Activated CD4-positive, alpha-beta T cell treated with anti-CD3 and anti-CD28 coated beads, Interleukin-10, Interleukin-2, amounts not matched to agents 100 ng/mL and 50 ng/mL, durations not matched to agents 16 hours and 8 hours (primary cell): ENCODE measurements at places on chromosomes 1 and 21.

DNA sequence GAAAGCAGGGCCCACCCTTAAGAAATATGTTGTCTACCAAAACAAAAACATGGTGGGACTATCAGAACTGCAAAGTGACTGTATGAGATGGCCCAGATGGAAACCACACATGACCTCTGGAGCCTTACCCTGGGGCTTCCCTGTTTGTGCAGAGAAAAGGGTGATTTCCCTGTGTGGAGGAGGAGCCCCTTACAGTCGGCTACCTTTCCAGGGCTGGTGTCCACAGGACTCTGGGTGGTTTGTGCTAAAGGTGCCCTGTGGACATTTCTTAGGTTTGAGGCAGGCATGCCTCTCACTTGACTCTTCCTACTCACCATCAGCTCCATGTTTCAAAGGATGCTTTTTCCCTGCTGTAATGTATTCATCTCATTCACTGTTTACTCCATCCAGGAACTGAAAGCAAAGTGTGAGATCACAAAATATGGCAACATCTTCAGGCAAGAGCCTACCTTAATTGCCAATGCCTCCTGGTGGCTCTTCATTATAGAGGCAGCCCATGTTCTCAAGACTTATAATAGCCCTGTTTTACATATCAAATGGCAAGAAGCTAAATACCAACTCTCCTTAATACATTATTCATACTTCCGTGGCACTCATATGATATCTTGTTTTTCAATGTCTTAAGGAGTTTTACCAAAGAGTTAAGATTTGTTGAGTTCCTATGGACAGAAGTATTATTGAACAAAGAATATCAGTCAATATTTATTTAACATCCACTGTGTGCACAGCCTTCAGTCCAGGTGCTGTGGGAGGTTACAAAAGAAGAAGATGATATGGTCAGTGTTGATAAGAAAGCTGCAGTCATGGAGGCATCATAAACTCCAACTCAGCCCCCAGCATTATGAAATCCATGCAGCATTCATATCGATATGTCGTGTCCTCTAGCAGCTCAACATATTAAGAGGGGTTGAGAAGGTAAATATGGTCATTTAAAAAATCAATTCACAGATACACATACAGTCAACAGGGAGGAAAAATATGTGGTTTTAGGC lies 15.5 kb upstream of the TFF3 start:
- no peak for DNase-seq

DNA sequence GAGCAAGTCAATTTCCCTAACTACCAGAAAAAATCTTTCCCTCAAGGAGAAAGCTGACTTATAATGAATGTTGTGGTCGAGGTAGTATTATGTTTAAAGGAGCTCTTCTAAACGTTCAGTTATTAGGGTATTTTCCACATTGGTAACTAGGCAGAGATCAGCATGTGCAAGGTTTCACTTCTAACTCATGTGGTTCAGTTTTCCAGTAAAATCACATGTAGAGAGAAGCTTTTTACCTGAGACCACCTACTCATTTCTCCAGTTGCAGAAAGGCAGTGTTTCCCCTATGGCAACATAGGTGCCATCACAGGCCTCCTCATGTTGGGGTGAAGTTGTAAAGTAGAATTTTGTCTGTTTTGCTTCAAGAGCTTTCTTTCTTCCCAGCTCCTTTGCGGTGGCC lies 23.7 kb downstream of the IL23R start:
- DNase-seq, result peak; percentile 84

DNA sequence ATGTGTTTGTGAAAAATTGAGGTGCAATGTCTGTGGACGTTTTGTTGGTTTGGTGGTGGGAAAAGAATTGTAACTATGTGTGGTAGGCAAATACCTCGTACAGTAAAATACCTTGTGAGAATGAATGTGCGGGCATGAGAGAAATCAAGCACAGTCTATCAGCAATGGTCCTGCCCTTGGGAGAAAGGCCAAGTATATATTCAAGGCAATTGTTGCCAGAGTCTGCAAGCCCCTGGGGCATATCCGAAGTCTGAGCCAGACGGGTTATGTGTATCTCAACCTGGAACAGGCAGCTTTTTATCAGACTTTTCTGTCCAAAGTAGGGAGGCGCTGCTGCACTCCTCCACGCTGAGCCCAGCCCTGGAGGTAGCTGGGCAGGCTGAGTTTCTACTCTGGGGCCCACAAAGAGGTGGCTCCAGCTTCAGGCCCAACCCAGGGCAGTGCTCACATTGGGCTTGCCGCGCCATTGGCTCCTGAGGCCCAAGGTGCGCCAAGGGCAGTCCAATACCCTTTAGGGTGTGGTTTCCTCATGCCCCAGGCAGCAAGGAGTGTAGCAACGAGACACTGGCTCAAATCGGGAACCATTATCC lies 9.4 kb upstream of the GNL2 start:
- DNase-seq, result no peak

GRCh38 chr1:248696261-248696660 lies 6.3 kb downstream of the OR14I1 start:
- peak; percentile 18 for DNase-seq

- no peak for DNase-seq
These were observed 6.8 kb downstream of the SSU72 start for GRCh38 chr1:1567891-1568291.

DNA sequence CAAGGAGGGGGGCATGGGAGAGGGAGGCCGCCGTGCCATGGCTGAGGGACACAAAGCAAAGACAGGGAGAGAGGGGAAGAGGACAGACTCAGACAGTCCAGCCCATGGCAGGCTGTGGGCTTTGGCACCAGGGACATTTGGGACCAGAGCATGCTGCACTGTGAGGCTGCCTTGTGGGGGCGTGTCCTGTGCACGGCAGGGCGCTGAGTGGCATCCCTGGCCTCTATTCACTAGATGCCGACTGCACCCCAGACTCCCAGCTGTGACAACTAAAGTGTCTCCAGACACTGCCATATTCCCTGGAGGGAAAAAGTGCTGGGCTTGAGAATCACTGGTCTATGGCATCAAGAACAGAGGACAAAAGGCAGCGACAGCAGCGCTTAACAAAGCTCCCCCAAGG lies 18.6 kb upstream of the PRDM15 start:
- DNase-seq, result no peak

DNA sequence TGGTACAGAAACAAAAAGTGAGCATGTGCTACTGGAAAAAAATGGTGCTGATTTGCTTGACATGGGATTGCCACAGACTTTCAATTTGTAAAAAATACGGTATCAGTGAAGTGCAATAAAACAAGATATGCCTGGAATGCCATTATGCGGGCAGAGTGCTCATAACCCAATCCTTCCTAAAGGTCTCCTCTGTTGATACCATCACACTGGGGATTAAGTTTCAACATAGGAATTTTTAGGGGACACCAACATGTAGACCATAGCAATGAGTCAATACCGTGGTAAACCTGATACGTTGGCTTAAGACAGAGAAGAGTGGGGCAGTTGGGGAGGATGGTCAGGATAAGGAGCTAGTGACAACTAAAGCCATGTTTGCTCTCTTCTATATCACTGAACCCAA lies 20.5 kb downstream of the MX1 start:
- no peak for DNase-seq

GRCh38 chr1:93713341-93713740 lies 31.7 kb upstream of the BCAR3 start:
- no peak for DNase-seq

GRCh38 chr1:91697861-91698260 lies 188.1 kb downstream of the TGFBR3 start:
- DNase-seq, result no peak

- DNase-seq, result no peak
These were observed 209.0 kb downstream of the RHOU start for GRCh38 chr1:228944296-228944695.

- DNase-seq, result no peak
These were observed 48.7 kb upstream of the EDN2 start for GRCh38 chr1:41533016-41533730.

GRCh38 chr1:246971090-246971721 lies 36.7 kb downstream of the ZNF695 start:
- DNase-seq, result peak; percentile 45

GRCh38 chr1:45282351-45282750 lies 44.3 kb upstream of the HPDL start:
- no peak for DNase-seq

DNA sequence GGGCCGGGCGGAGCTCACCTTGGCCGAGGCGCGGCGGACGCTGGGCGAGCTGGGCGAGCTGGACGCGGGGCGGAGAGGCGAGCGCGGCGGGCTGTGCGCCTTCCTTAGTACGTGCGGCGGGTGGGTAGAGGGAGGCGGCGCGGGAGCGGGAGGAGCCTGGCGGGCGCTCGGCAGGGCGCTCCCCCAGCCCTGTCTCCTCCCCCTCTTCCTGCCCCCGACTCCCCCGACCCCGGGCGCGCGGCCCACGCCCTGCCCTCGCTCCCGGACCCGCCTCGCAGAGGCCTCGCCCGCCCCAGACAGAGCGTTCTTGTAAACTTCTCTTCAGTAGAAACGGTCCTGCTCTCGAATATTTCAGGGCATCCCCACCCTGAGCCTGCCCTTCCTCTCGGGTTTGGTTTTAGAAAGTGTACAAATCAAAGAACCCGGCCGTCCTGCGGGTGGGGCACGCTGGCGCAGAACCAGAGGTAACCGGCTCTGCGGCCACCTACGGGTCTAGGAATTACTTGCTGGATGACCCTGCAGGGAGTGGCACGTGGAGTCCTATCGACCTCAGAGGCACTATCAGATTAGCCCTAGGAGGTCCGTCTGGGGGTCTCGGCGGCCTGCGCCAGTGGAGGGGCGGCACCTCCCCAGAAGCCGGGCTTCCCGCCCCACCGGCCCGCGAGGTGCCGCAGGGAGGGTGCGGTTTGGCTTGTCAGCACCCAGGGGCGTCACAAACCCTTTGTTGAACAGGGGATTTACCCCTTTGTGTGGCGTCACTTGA lies at the start of gene S100A10:
S100A10 (minus strand) TSS at position 126 of the 763 bp plus-strand sequence. CDS start 7,629 bp downstream, outside the sequence.
- peak; percentile 85 for DNase-seq

DNA sequence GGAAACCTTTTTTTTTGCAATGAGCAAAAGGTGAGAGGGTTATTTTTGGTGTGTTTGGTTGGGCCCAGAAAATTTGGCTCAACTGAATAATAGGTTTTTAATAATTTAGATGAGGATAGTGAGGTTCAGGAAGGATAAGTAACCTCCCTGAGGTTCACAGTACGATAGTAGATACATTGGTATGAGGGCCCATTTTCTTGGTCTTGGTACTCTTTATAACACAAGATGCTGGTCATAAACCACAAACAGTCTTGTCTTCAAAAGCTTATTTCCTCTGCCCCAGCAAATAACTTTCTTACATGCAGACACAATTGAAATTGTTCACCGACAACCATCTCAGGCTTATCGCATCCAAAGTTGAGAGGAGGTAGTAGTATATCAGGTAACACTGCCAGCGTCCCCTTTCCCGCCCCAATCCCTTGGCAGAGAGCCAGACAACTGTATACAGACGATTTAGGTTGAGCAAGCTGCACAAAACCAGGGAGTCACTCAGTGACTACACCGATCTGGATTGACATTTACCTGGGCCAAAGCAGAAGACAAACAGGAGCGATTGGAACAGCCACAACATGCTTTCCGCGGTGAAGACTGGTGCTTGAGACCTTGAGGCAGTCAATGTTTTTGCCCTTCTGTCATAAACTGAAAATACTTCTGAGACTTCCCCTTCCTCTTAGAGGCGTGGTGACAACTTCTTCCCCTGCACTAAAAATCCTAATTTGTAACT lies at the start of gene SLAMF6:
SLAMF6 (minus strand) TSS at position 634 of the 724 bp plus-strand sequence; CDS start at position 571, 63 bp downstream.
- DNase-seq, result peak; percentile 66

DNA sequence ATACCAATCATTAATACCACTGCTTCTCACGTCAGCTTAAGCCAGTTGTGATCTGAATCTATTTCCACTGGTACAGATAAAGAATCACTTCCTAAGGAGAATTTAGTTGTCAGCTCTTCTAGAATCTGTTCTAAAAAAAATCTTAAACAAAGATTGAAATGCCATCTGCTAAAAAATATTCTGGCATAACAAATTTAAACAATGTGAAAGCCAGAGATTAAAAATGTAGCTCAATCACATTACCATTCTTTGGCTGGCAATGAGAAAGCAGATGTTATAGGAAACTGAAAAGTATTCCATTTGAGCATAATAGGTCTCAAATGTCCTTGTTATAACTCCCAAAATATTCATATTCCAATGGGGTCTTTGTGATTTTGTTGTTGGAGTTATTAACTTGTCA lies 21.7 kb upstream of the LRRC8B start:
- no peak for DNase-seq

DNA sequence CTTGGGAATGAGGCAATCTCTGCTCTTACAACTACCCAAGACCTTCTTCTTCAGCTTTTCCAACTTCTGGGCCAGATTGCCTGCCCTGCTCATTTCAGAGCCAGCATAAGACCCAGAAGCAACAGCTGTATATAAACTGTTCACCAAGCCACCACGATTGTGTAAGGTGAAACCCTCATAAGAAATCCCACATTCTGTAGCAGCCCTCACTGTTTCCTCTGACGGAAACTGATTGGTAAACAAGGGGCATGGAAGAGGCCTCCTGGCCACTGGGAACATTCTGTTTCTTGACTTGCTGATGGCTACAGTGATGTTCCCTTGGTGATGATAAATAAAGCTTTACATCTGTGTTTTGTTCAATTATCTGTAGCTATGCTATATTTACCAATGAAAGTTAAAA lies 39.7 kb upstream of the EXO1 start:
- DNase-seq, result no peak

DNA sequence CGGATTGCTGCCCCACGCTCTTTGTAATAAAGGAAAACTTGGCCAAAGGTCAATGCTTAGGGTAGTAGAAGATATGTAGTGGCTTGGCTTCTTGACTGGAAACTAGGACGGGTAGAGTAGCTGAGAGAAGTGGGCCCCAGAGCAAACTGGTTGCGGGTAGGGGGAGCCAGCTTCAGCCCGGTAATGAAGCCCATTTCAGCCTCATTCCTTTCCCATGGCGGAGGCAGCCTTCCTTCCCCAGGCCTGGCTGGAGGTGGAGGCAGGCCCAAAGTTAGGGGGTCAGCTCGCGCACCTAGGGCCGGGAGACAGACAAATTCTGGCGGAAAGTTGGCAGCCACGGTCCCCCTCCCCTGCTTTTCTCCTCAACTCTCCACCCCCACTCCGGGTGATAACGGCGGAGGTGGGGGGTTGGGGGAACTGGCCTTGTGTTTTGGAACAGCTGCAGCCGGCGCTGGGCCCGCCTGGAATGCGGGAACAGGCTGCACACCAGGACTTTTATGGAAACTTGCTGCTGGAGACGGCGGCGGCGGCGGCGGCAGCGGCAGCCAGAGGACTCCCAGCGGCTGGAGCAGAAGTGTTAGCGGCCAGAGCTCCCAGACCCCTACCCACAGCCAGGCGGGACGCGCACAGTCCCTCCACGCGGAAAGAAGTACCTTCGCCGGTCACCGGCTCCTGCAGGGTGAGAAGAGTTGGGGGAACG lies at the start of gene NEXN:
NEXN (plus strand) TSS at position 544 of the 700 bp plus-strand sequence. CDS start 27,483 bp downstream, outside the sequence.
- no peak for DNase-seq

DNA sequence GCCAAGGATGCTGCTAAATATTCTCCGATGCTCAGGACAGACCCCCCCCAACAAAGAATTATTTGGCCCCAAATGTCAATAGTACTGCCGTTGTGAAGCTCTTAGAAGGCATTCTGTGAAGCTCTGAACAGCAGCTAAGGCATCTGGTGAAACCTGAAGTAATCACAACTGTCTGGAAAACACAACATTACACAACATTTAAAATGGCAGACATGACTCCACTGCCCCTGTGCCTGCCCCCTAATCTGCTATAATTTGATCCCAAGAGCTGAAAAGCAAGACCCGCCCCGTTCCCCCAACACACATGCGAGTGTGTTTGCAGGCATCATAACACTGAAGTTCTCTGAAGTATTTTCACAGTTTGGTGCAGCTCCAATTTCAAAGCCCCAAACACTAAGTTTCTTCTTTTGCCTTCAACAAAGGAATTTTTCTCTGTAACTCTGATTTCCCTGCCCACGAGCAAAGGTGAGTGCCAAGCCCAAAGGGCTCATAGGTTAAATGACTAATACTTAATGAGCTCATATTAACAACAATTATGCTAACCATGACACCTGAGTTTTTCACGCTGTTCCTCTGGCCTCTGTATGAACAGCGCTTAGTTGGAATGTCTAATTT lies 129.2 kb downstream of the CLIC6 start:
- no peak for DNase-seq
